Hematopoietic multipotent progenitor cell treated with erythropoietin and hydrocortisone succinate and interleukin-3 and kit ligand, for 6 days (in vitro differentiated cells): ENCODE measurements at places on chromosomes 7 and 10.

DNA sequence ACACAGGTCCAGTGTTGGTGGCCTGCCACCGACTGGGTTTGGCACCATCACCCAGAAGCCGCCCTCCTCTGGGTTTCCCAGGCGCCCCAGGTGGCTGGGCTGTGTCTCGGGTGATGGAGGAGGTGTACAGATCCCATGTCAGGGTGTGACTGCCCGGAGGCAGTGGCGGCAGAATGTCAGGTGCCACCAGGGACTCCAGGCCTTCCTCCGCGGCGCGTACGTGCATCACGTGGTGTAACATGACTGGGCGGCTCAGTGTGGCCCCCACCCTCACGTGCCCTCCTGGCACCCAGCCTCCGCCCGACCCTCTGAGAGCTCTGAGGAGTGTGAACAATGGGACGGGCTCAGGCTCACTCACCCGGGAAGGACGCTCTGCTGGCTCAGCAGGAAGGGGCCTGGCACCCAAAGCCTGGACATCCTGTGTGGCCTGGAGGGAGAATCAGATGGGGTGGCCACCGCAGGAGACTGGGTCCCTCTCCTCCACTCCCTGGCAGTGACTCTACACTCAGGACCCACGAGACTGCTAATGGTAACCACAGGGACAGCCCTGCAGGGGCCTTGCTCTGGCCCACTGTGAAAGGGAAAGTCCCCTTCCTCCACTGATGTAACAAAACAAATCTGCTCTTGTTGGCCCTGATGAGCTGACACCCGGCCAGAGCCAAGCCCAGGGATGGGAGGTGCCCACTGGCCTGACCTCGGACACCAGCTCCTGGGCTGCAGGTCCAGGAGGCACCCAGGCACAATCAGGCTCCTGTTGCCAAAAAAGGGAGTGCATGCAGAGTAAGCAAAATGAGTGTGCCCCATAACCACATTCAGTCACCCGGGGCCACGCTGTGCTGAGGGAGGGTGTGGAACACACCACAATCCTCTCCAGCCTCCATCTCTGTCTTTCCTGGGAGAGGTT is 164.8 kb downstream of the PRKAG2 start:
- DNase-seq, result no peak

- DNase-seq, result no peak
Measured at GRCh38 chr7:10706875-10707493, 266.7 kb upstream of the PHF14 start.

- DNase-seq, result no peak
Measured at GRCh38 chr7:107711301-107711700, 32.6 kb upstream of the CBLL1 start.

- no peak for DNase-seq
Measured at GRCh38 chr7:39616138-39616537, 7.2 kb upstream of the RALA start.

DNA sequence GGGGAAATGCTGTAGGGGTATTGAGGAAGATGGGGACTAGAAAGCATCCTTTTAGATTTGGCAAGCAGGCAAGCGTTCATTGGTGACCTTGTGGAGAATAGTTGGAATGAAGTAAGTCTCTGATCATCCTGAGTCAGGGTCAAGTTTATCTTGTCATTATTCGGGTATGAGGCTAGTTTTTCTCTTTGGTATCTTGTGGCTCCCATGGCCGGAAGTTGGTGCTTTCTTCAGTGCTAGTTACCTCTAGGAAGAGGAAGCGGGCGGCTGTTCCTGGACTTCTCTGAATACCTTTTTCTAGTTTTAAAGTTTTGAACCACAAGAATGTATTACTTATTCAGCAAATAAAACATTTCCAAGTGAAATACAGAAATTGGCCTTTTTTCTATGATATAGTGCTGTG is 9.2 kb downstream of the CREM start:
- no peak for DNase-seq
